ENCODE measurements at places on chromosomes 5 and 9. TPM values are rescaled to one million over a fixed set of nuclear protein-coding genes. Genes with fewer than 3 reads are reported as not detected.

GRCh38 chr5:177403102-177403791 is 2.8 kb upstream of the PFN3 start:
- no peak for DNase-seq

DNA sequence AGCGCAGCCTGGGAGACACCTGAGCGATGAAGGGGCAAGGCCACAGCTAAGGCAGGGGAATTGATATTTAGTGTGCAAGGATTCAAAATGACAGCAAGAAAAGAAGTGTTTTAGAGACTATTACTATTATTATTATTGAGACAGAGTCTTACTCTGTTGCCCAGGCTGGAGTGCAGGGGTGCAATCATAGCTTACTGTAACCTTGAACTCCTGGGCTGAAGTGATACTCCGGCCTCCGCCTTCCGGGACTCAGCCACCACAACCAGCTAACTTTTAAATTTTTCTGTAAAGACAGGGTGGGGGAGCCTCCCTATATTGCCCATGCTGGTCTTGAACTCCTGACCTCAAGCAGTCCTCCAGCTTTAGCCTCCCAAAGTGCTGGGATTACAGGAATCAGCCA is 3.3 kb upstream of the GRHPR start:
- DNase-seq = no peak

DNA sequence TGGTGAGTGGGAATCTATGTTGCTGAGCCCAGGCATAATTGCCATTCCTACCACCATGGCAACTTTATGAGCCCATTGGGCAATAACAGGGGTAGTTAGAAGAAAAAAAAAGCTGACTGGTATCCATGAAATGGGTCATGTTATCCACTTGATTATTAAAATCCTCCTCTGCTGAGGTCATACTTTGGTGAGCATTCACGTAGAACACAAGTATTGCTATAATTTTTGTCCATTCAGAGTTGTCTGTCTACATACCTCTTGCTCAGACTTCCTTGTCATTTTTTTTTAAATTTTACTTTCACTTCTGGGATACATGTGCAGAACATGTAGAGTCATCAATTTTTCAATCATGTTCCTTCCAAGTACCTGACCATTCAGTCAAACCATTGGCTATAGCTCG is 780.8 kb upstream of the ARRDC3 start:
- DNase-seq = no peak

IFNA2 gene
- not detected for total RNA-seq

IL4 gene
- not detected for total RNA-seq

- no peak for DNase-seq
Measured at GRCh38 chr5:102341681-102342288, 45.7 kb upstream of the SLCO4C1 start.

DNA sequence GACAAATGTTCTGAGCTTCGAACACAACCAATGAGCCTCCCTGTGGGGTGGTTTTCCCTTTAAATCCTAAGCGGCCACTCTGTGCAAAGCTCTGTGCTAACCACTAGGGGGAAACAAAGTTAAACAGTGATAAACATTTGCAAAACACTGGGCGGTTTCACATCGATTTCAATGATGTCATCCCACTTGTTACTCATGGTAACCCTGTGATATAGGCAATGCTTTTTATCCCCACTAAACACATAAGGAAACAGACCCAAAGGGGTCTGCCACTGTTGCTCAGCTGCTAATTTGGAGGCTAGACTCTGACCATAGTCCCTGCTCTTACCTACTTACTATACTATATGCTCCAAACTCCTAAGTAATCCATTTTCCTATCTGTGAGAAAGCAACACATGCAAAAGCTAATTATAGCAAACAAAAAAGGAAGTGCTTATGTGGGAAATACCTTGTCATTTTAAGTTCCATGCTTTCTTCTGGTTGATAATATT is 57.3 kb downstream of the PTPN3 start:
- peak; percentile 78 for DNase-seq

TMEM267 gene
- 4.6 TPM for total RNA-seq

DNA sequence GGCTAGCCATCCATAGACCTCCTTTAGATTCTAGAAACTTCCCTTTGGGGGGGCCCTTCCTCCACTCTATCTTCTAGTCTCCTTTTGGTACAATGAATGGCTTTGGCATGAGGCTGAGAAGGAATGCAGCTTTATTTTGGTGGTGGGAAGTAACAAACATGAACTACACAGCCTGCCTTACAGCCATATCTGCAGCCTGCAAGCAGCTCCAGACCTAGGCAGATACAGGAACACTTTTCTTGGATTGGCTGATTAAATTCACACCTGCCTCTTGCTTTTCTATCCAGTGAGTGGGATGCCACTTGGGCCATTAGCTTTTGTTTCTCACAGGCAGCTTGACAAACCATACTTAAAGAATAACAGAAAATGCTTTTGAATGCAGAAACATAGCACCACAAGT is 28.2 kb downstream of the NR6A1 start:
- DNase-seq = no peak

TEX48 gene
- not detected for total RNA-seq

- no peak for DNase-seq
Measured at GRCh38 chr5:127055880-127056653, 17.2 kb downstream of the C5orf63 start.

TLR4 gene
- 172 TPM for total RNA-seq

BICD2 gene
- 46.5 TPM for total RNA-seq

DNA sequence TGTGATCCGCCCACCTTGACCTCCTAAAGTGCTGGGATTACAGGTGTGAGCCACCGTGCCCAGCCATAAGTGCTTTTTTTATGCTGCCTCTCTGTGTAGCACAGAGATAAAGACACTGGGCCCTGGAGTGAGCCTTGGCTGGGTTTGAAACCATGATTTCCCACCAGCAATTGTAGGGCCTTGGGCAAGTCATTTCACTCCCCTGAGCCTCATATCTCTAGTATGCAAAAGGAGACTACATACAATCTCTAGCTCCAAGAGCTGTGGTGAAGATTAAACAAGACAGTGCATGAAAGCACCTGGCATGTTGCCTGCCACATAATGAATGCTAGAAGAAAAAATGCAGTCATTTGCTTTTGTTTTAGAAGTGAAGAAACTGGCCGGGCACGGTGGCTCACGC is 3.9 kb downstream of the FABP6 start:
- DNase-seq = no peak

- peak; percentile 55 for DNase-seq
Measured at GRCh38 chr9:98341157-98342097, 86.0 kb upstream of the TBC1D2 start.

DNA sequence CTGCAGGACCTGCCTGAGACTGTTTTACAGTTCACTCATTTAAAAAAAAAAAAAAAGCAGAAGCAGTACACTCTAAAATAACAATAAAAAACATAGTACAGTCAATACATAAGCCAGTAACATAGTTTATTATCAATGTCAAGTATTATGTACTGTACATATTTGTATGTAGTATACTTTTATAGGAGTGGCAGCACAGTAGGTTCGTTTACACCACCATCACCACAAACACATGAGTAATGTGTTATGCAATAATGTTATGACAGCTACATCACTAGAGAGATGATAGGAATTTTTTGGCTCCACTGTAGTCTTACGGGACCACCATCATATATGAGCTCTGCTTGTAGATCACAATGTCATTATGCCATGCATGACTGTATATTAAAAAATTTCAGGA is 462.8 kb downstream of the ISL1 start:
- no peak for DNase-seq

GRCh38 chr9:93709600-93710369 is 133.4 kb downstream of the PHF2 start:
- DNase-seq = no peak

DNA sequence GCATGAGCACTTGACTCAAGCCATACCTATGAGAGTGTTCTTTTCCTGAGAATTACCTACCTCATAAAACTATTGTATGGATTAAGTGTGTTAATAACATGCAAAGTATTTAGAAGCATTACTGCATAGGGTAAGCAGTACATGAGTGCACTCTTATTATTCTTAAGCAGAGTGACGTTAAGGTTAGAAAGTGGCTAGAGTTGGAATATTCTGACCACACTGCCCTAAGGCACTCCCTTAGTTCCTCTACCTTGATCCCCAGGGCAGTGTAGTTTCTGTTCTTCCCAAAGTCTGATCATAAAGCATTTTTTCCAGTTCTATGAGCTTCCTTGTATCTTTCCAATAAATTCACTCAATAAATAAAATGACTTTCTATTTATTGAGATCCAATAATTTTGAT is 189.2 kb downstream of the PCSK1 start:
- DNase-seq = no peak

DNA sequence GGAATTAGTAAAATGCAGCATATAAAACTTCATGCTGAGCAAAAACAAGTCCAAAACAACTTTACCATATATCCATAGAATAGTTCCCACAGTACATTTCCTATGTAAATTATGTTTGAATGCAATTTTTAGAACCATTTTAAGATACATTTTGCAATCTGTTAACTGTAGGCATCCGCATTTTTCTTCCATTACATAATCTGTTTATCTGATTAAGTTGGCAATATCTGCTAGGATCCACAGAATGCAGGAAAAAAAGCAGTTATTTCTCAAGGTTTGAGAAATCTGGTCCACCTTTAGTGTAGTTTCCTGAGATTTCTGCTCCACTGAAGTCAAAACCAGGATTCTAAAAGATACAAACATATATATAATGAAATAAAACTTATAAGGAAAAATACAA is 6.2 kb downstream of the NUDCD2 start:
- DNase-seq = no peak

ZNF354B gene
- total RNA-seq = 3.2 TPM

RNF224 gene
- not detected for total RNA-seq

- DNase-seq = no peak
Measured at GRCh38 chr5:172339264-172340180, 56.0 kb upstream of the UBTD2 start.

All from dermis microvascular lymphatic vessel endothelial cell (primary cell).